NCI-H1417 treated with DMSO at 0.1 percent for 48 hours (cell line): ENCODE measurements at places on chromosomes 5 and 9.

- DNase-seq = no peak
Observed at GRCh38 chr5:119275601-119276173, 80.1 kb upstream of the TNFAIP8 start.

GRCh38 chr5:32520356-32520755 lies 65.0 kb upstream of the SUB1 start:
- DNase-seq = no peak

DNA sequence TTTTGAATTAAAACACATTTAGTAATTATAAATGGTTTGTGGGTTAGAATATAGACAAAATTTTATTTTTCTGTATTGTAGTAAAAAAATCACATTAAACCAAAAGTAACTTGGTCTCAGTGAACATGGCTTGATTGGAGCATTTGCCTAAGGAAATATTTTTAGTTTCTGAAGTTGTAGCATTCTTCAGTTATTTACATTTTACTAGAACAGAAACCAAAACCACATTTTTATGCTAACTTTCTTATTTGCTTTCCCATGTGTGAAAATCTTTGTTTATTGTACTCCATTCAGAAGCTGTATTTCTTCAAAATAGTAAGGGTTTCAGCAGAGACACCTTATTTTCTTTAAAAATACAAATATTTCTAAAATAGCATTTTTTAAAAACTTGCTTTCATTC lies 129.9 kb downstream of the SGCD start:
- DNase-seq = no peak

- no peak for DNase-seq
Observed at GRCh38 chr5:160507221-160507721, 85.6 kb downstream of the PTTG1 start.
